ENCODE measurements at places on chromosomes 11 and 22.

DNA sequence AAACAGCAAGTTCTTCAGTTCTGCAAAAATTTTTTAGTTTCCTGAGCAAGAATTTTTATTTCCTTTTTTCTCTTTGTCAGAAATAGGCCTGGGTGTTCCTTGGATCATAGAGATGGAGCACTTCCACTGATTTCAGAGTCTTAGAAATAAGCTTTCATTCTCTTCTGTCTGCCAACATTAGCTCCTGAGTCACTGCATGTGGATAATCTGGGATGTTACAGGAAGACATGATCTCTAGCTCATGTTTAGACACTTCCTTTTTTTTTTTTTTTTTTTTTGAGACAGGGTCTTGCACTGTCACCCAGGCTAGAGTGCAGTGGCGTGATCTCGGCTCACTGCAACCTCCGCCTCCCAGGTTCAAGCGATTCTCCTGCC lies 13.2 kb upstream of the TMEM218 start:
- no peak for DNase-seq

DNA sequence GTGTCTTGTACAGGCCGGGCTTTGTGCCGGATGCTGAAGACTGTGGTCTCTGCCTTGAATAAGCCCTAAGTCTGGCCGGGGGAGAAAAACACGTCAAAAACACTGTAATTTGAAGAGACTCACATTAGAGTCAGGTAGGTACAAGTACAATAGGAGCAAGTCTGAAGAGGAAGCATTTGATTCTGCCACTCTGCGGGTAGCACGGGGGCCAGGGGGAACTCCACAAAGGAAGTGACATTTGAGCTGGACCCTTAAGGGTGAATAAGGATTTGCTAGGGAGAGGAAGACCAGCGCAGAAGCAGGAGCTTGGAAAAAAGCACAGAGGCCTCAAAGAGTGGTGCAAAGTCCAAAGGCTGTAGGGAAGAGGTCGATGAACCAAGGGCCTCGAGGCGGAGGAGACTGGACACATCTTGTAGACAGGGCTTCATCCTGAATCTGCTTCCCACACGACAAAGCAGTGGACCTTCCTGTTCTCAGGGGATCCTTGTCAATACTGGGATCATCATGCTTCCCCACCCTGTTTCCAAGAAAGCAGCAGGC lies 38.7 kb downstream of the BUD13 start:
- no peak for DNase-seq

GRCh38 chr22:48551716-48552268 lies 1275.9 kb downstream of the BRD1 start:
- DNase-seq, result no peak

DNA sequence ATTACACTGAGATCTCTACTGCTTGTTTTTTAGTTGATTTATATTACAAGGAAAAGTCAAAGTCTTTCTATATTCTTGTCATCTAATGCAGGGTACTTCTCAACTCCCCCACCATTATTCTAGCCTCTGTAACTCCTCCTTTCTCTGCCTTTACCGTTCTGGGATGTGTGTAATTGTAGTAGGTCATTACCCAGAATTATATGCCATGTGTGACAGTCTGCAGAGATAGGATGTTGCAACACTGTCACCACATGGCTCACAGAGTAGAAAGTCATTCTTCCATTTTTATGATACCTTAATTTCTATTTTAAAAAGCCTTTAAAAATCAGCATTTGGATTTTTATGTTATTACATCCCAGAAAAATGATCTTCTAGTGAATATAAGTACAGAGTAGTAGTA lies 32.7 kb downstream of the ZNF143 start:
- no peak for DNase-seq

GRCh38 chr22:49825944-49826602 lies 1.6 kb downstream of the BRD1 start:
- no peak for DNase-seq

- DNase-seq, result peak; percentile 31
Observed at GRCh38 chr11:112453601-112454577, 193.2 kb upstream of the PLET1 start.

GRCh38 chr22:49785841-49786471 lies 41.7 kb downstream of the BRD1 start:
- no peak for DNase-seq

GRCh38 chr11:46353698-46354097 lies 6.4 kb downstream of the DGKZ start:
- no peak for DNase-seq

- peak; percentile 98 for DNase-seq
Observed at GRCh38 chr11:61129639-61130523, 27.6 kb downstream of the CD5 start.

DNA sequence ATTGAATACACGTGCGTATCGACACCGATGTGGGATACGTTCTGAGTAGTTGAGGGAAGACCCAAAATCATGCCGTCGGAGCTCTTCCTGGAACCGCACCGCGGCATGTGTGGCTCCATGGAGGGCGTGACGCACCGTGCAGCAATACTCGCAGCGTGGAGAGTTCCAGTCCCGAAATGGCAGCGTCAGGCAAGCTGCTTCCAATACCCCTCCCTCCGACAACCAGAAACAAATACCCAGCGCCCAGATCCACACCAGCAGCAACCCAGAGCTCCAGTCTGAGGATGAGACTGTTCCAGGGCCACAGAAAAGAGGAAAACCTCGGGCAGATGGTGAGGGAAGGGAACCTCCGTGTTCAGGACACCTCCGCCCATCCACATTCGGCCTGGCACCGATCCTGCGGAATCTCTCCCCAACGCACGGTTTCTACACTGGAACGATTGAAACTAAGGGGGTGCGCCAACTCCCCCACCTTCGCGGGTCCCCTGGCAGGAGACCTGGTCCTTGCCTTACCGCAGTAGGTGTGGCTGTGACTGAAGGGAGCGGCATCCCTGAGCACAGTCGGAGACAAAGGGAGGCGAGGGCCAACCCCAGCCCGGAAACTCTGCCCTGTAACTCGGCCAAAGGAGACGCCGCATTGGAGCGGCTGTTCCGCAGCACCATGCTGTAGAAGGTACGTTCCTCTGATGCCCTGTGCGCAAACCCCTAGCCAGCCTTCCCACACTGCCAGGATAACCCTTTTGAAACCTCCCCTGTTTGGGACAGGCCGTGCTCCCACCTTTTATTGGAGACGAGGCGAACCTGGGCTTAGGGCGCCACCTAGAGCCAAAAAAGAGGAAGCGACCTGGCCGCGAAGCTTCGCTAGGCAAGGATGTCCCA lies 28.2 kb downstream of the DBX1 start:
- DNase-seq, result peak; percentile 67

DNA sequence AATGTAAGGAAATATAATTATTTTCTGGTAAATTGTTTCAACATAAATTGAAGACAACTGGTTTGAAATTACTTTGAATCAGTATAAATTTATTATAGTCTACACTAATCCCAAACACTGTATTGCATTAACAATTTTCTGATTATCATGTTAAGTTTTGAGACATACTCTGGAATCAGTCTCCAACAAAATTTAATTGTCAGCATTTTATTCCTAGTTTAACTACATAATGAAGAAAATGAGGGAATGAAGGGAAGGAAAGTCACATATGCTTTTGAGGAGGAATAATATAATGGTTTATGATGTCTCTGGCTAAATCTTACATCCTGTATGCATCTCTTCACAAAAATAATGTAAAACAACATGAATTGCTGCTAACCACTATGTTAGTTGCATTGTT lies 14.2 kb downstream of the OR52E1 start:
- no peak for DNase-seq

GRCh38 chr11:65549096-65549495 lies 9.1 kb downstream of the LTBP3 start:
- DNase-seq, result no peak

DNA sequence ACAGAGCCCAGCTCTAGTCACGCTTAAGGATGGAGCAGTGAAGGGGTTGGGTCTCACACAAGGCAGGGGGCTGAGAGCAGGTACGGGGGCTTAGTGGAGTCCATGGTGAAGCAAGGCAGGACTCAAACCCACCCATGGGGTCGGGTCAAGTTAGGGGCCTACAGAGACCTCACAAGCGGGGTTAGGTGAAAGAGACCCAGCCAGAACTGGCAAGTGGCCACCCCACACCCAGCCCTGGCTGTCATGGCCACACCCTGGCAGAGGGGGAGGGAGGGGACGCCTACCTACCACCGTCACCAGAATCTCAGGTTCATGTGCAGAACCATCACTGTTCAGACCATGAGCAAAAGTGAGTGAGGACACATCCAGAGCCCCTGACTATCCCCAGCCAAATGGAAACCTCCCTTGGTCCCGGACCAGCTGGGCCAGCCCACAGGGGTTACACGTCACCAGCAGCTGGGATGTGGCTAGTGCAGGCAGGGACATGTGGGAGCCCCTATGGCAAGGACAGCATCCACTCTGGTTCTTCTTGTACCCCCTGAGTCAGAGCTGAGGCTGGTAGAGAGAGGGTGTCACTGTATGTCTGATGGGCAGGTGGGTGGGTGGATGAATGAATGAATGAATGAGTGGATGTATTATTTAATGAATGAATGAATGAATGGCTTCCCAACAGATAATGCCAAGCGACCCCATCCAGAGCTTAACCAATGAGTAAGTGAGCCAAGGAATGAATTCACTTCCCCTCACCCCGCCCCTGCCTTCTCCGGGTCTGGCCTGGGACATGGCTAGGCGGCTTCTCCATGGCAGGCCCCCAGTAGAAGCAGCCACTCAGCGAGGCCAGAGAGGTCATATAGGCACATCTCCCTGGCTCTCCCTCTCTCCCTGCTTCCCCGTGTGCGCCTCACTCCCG lies 681.6 kb downstream of the TBC1D22A start:
- no peak for DNase-seq

GRCh38 chr22:45631140-45631840 lies 40.3 kb upstream of the ATXN10 start:
- no peak for DNase-seq

DNA sequence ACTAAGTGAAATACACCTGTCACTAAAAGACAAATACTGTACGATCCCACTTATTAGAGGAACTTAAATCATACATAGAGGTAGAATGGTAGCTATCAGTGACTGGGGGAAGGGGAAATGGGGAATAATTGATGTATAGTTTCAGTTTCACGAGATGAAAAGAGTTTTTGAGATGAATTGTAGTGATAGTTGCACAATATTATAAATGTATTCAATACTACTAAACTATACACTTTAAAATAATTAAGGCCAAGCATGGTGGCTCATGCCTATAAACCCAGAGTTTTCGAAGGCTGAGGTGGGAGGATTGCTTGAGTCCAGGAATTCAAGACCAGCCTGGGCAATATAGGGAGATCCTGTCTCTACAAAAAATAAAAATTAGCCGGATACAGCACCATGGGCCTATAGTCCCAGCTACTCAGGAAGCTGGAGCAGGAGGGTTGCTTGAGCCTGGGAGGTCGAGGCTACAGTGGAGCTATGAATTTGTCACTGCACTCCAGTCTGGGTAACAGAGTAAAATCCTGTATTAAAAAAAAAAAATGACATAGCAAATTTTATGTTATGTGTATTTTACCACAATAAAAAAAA lies 40.4 kb downstream of the SERPIND1 start:
- no peak for DNase-seq

DNA sequence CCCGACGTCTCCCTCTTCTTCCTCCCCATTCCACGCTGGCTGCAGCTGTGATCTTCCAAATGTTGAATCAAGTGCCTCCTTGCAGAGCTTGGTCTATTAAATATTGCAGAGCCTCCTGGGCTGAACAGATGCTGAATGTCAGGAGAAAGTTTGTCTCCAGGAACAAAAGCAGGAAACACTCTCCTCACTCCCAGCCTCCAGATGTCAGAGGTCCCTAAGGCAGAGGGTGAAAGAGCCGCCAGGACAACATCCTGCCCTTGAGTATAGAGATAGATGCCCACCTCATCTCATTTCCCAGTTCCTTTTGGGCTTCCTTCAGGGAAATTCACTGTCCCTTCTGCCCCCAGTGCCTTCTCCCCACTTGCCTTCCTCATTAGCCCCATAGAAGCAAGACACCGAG lies 40.8 kb upstream of the IGSF9B start:
- DNase-seq, result no peak

- DNase-seq, result no peak
Observed at GRCh38 chr22:44409211-44409973, 88.6 kb downstream of the RTL6 start.
